Breast epithelium (tissue), 4 donors: ENCODE measurements at places on chromosomes 11 and 22. TPM values are rescaled to one million over a fixed set of nuclear protein-coding genes. Genes with fewer than 3 reads are reported as not detected.
A peak's percentile ranks its signal among the peaks of the same experiment; 100 is the strongest.

The ABCC8 gene
- total RNA-seq: 3.8 TPM

The TMEM121B gene
- 0.48 TPM for total RNA-seq

The MPPED1 gene
- total RNA-seq: not detected

The SNX32 gene
- total RNA-seq: 2.3 TPM

DNA sequence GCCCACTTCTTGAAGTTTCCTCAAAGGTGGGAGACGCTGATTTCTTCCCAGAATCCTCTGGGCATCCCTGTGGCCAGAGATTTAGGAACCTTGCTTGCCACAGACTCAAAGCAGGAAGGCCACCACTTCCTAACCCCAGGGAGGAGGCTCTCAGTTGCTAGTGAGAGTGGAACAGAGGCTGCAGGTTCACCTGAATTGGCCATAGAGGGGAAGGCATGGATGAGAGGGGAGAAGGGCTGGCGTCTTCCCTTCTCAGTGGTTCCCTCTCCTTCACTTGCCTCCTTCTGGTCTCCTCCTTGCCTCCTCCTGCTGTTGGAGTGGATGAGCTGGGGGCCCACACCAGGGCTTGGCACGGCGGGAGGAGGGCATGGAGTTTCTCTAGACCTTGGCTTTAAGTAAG, 185.7 kb downstream of the ADAMTS15 start:
- DNase-seq: no peak
- no peak overlapping the region for H3K4me3 ChIP-seq
- H3K36me3 ChIP-seq: no peaks in the 10 kb centered on the region
- no peaks in the 10 kb centered on the region for H3K4me1 ChIP-seq
- H3K27me3 ChIP-seq: no peaks in the 10 kb centered on the region
- no peak overlapping the region for H3K27ac ChIP-seq

DNA sequence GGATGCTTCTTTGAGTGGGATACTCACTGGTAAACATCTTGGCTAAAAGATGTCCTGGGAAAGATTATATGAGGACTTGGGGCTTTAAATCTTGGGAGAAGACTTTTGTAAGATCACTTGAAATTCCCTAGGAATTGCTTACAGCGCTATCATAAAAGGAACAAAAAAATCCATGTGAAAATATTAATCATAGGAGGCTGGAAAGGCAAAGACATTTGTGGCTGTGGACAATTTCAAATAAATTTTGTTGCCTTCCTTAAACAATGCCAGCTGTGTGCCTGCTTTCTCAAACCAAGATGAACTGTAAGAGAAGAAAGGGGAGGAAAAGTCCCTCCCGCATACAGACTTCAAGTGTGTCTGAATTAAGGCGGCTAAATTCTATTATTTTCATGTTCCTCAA, 75.6 kb downstream of the SNX19 start:
- no peaks in the 10 kb centered on the region for H3K4me1 ChIP-seq
- H3K27ac ChIP-seq: no peak overlapping the region
- no peaks in the 10 kb centered on the region for H3K36me3 ChIP-seq

GRCh38 chr11:36454941-36455631, 55.0 kb downstream of the TRAF6 start:
- H3K4me3 ChIP-seq: no peak overlapping the region
- peak overlapping the region; percentile 90 for H3K27ac ChIP-seq

The OR56A1 gene
- total RNA-seq: not detected

The CAT gene
- 190 TPM for total RNA-seq

GRCh38 chr11:6217722-6218121, 12.4 kb downstream of the C11orf42 start:
- DNase-seq: no peak
- H3K27me3 ChIP-seq: no peaks in the 10 kb centered on the region
- no peak overlapping the region for H3K27ac ChIP-seq
- H3K4me3 ChIP-seq: no peak overlapping the region
- H3K36me3 ChIP-seq: peaks cover 16% of the 10 kb centered on the region

DNA sequence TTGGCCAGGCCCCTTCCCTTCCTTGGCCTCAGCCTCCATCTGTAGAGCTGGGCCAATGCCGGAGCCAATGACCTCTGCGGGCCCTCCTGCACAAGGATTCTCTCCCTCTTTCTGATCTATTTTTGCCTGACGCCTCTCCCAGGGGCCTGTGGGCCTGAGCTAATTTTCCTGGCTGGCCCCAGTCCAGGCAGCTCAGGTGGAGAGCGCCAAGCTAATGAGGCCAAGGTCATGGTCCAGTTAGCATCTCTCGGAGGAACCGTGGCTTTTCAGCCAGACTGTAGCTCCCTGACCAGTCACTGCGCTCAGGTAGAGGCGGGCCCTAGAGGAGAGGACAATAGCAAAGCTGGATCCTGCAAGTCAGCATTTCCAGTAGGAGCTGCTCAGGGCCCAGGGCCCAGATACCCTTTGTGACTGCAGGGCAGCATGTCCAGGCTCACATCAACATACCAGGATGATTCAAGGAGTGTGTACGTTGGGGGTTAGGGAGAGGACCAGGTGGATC, 43.5 kb downstream of the APOL3 start:
- no peaks in the 10 kb centered on the region for H3K36me3 ChIP-seq
- no peaks in the 10 kb centered on the region for H3K4me1 ChIP-seq
- DNase-seq: no peak
- no peak overlapping the region for H3K27ac ChIP-seq

DNA sequence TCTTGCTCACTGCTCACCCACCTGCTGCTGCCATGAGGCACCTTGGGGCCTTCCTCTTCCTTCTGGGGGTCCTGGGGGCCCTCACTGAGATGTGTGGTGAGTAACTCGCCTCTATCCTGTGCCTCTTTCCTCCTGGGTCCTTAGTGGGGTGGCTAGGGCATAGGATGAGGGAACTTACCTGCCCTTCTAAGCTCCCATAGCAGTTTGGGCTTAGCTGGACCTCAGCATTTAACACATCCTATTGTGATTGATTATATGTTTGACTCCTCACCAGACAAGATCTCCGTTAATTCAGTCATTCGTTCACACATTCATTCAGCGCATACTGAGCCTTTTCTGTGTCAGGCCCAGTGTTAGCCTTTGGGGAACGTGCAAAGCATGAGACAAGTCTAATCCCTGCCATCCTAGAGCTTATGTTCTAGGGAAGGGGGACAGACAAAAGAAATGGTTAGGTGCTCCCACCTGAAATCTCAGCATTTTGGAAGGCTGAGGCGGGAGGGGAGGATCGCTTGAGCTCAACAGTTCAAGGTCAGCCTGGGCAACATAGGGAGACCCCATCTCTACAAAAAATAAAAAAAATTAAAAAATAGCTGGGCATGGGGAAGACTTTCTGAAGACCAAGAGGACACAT, 441 bp downstream of the TCN2 start:
- no peak for DNase-seq
- H3K36me3 ChIP-seq: no peaks in the 10 kb centered on the region
- H3K27me3 ChIP-seq: no peaks in the 10 kb centered on the region
- peak overlapping the region; percentile 87 for H3K27ac ChIP-seq

The MPEG1 gene
- 65.4 TPM for total RNA-seq

The CARD16 gene
- total RNA-seq: 5.9 TPM

GRCh38 chr22:44091021-44091721, 67.1 kb downstream of the PARVB start:
- no peaks in the 10 kb centered on the region for H3K4me1 ChIP-seq
- DNase-seq: no peak
- H3K4me3 ChIP-seq: no peak overlapping the region
- H3K27ac ChIP-seq: no peak overlapping the region

DNA sequence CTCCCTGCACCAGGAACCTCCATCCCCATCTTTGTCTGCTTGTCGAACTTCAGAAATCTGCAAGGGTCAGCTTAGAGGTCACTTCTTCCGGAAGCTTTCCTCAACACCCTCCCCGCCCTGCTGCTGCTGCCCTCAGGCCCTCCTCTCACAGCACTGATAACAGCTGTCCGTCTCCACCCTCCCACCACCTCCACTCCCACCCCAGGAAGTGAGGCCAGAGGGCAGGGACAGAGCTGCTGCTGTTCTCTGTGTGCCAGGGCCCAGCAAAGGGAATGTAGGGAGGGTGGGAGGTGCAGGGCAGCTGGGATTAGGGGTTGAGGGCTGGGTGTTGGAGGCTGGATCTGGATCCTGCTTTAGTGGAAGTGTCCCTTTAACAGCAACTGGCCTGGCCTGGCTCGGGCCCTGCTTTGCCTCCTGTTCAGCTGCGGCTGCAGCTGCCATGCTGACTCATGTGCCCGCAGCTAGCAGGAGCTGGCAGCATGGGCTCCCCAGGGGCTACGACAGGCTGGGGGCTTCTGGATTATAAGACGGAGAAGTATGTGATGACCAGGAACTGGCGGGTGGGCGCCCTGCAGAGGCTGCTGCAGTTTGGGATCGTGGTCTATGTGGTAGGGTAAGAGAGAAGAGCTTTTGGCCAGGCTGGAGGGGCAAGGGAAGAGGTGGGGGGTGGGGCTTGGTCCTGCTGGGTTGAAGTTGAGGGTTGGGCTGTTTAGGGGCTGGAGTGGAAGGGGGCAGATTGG, at the start of gene P2RX6:
Gene P2RX6 (plus strand): TSS at position 440 of the 740 bp plus-strand sequence. CDS start 10 bp downstream, at position 450.
- H3K4me3 ChIP-seq: peak within 1 kb of the TSS; percentile 70
- peak within 1 kb of the TSS; percentile 84 for H3K27ac ChIP-seq
- DNase-seq: no peak
- peaks cover 7% of the 10 kb centered on the region for H3K4me1 ChIP-seq
- H3K27me3 ChIP-seq: no peaks in the 10 kb centered on the region

The CBLIF gene
- not detected for total RNA-seq

DNA sequence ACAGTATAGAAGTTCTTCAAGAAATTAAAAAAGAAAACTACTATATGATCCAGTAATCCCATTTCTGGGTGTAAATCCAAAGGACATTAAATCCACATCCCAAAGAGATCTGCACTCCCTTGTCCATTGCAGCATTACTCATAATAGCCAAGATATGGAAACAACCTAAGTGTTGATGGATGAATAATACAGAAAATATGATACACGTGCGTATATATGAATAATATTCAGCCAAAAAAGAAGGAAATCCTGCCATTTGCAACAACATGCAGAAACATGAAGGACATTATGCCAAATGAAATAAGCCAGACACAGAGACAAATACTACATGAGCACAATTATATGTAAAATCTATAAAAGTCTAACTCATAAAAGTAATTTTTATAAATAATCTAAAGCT, 306.3 kb upstream of the ANO3 start:
- no peak for DNase-seq
- no peak overlapping the region for H3K27ac ChIP-seq
- no peaks in the 10 kb centered on the region for H3K27me3 ChIP-seq
- no peak overlapping the region for H3K4me3 ChIP-seq
- H3K4me1 ChIP-seq: no peaks in the 10 kb centered on the region

GRCh38 chr11:8259306-8259959, 4.2 kb downstream of the LMO1 start:
- no peak overlapping the region for H3K27ac ChIP-seq
- DNase-seq: peak; percentile 25
- no peaks in the 10 kb centered on the region for H3K36me3 ChIP-seq
- no peak overlapping the region for H3K4me3 ChIP-seq

- H3K4me3 ChIP-seq: no peak overlapping the region
- H3K27ac ChIP-seq: no peak overlapping the region
- H3K36me3 ChIP-seq: no peaks in the 10 kb centered on the region
- H3K27me3 ChIP-seq: no peaks in the 10 kb centered on the region
Observed at GRCh38 chr11:45171550-45171949, 25.1 kb downstream of the PRDM11 start.

DNA sequence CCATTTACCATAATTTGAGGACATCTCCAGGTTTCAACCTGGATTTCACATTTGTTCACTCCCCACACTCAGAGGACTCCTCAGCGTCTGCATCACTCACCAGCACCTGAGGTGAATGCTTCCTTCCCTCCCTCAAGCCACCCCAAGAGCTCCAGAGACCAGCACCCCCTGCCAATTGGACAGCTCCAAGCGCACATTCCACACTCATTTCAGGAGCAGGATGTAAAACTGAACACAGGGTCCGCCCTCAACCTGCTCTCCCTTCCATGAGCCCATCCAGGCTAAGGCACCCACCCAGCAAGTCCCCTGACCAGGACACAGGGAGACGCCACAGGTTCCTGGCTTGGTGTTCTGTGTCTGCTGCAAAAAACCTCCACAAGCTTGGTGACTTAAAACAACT, 3.9 kb downstream of the SCGB1D1 start:
- no peaks in the 10 kb centered on the region for H3K36me3 ChIP-seq
- no peak for DNase-seq
- H3K4me3 ChIP-seq: no peak overlapping the region
- H3K27ac ChIP-seq: no peak overlapping the region

GRCh38 chr11:57406337-57406904, 16.0 kb upstream of the PRG2 start:
- H3K36me3 ChIP-seq: no peaks in the 10 kb centered on the region
- no peaks in the 10 kb centered on the region for H3K4me1 ChIP-seq
- no peaks in the 10 kb centered on the region for H3K27me3 ChIP-seq
- H3K27ac ChIP-seq: peak overlapping the region; percentile 69
- H3K4me3 ChIP-seq: no peak overlapping the region
- DNase-seq: no peak

GRCh38 chr11:86162239-86162638, 82.3 kb upstream of the EED start:
- no peaks in the 10 kb centered on the region for H3K27me3 ChIP-seq
- H3K4me1 ChIP-seq: peaks cover 4% of the 10 kb centered on the region
- no peak overlapping the region for H3K4me3 ChIP-seq
- H3K36me3 ChIP-seq: no peaks in the 10 kb centered on the region
- no peak for DNase-seq

DNA sequence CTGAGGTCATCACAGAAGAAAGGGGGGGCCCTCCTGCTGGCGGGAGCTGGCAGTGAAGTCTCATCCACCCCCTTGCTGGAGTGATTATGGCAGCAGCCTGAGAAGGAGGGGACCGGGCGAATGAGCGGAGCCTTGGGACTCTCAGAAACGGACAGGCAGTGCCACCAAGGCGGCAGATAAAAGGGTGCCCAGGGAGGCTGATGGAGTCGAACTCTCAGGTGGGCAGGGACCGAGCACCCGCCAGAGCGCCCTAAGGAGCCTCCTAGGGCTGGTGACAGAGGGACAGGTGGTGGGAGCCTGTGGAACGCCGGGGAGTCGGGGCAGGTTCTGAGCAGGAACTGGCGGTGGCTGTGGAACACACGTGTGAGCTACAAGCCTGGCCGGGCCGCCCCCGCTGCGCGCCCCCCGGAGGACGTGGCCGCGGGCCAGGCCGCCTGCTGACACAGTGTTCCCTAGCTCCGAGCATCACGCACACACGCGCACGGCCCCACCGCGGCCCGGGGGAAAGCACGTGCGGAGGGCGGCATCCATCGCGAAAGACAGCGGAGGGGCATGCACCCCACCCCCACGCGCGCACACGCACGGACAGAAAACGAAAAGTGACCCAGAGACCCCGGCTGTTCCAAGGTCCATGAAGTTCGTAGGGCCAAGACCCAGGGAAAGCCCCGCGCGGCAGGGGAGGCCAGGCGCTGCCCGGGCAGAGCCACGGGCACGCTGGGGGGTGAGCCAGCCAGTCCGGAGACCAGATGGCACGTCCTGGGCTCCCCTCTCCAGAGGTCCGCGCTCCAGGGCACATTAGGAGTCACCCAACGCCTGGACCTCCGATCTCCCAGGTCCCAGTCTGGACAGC, 1.0 kb downstream of the VWCE start:
- H3K4me1 ChIP-seq: peaks cover 9% of the 10 kb centered on the region
- H3K36me3 ChIP-seq: no peaks in the 10 kb centered on the region
- peak overlapping the region; percentile 80 for H3K27ac ChIP-seq
- DNase-seq: no peak
- no peaks in the 10 kb centered on the region for H3K27me3 ChIP-seq

The MS4A3 gene
- not detected for total RNA-seq

The PHOX2A gene
- total RNA-seq: not detected

GRCh38 chr22:44426981-44427380, 71.1 kb downstream of the RTL6 start:
- H3K36me3 ChIP-seq: no peaks in the 10 kb centered on the region
- no peaks in the 10 kb centered on the region for H3K4me1 ChIP-seq
- H3K27me3 ChIP-seq: peaks cover 30% of the 10 kb centered on the region
- DNase-seq: peak; percentile 30
- H3K4me3 ChIP-seq: no peak overlapping the region
